ENCODE measurements at places on chromosomes 12 and 14.

DNA sequence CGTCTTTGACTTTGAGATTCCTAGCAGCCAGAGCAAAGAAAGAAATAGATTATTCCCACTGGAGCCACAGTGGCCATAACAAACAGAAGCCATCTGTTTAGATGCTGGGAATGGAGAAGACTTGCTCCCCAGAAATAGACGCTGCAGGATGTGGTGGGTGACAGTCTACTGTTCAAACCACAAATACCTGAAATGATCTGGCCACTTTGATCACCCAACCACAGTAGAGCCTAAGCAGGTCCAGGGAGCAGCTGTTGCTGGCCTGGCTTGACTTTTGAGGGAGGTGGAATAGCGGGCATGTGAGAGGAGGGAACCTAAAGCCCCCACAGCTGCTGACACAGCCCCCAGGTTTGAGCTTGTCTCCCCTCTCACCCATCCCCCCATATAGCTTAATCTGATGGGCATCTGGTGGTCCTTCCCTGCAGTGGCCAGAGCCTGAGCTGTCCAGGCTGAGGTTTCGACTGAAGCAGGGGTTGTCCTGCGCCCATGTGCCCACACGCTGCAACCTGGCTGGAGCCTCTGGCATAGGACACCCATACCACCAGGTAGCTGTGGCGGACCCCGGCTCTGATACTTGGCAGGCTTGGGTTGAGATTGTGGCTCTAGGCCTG is 38.7 kb downstream of the SH2B3 start:
- DNase-seq, result peak; percentile 51

- no peak for DNase-seq
These were observed 291.9 kb upstream of the RTL1 start for GRCh38 chr14:101195309-101195901.

DNA sequence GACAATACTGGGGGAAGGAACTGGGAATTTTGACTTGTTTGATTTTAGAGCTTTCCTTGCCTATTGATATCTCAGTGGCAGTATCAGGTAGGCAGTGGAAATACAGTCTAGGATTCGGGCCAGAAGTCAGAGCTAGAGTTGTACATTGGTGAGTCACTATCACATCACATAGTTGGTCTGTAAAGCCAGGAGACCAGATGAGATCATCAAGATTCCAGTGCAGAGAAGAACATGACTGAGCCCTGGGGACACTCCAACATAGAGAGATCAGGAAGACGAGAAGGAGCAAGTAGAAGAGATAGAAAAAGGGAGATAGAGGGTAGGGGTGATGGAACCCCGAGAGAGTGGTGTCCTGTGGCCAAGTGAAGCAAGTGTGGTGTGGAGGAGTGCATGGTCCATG is 46.6 kb upstream of the NR1H4 start:
- DNase-seq, result no peak

DNA sequence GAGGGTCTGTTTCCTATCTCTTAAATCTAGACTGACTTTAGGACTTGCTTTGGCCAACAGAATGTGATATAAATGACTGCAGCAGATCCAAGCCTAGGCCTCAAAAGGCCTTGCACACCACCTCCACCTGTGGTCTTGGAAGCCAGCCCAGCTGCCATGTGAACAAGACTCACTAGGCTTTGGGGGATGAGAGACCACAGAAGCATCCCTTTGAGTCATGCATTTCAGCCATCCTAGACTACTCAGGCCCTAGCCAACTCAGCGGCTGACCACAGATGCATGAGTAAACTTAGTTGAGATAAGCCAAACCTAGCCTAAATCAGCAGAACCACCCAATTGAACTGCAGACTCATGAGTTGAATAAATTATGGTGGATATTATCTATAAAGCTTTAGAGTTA is 87.7 kb downstream of the KCNH5 start:
- no peak for DNase-seq

GRCh38 chr12:321606-322326 is 59.1 kb upstream of the SLC6A13 start:
- DNase-seq, result no peak

DNA sequence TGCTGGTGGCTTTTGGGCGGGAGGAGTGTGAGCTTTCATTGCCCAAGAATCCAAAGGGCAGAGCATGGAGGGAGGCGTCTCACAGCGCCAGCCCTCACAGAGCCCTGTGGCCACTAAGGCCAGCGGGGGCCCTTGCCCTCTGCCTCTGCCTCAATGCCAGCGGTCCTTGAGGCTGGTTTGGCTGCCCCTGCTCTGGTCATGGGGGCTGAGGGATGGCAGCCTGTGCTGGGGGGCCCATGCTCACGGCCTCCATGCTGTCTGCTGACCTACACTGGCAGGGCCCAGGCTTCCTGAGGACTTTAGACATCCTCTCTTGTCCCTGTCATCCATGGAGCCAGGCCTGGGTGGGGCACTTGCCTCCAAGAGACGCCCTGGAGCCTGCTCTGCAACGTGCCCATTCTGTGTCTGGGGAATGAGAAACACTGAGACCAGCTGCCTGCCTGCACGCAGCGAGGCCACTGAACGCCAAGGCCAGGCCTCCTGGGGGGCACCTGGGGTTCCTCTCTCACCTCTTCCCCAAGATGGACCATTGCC is 143.4 kb downstream of the KIF26A start:
- DNase-seq, result peak; percentile 0

DNA sequence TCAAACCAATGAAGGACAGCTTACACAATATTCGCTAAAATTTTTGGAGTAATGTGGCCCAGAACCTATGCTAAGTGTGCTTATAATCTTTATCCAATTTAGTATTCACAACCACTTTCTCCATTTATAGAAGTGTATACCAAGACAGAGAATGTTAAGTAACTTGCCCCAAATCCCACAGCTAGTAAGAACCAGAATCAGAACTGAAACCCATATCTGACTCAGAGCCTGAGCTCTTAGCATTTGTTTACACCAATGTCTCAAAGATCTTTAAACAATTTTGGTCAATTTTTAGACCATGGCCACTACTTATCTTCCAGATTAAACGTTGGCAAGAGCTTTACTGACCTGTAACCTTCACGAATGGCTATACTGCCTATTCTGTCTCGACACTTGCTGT is 53.0 kb downstream of the PAPLN start:
- DNase-seq, result no peak

DNA sequence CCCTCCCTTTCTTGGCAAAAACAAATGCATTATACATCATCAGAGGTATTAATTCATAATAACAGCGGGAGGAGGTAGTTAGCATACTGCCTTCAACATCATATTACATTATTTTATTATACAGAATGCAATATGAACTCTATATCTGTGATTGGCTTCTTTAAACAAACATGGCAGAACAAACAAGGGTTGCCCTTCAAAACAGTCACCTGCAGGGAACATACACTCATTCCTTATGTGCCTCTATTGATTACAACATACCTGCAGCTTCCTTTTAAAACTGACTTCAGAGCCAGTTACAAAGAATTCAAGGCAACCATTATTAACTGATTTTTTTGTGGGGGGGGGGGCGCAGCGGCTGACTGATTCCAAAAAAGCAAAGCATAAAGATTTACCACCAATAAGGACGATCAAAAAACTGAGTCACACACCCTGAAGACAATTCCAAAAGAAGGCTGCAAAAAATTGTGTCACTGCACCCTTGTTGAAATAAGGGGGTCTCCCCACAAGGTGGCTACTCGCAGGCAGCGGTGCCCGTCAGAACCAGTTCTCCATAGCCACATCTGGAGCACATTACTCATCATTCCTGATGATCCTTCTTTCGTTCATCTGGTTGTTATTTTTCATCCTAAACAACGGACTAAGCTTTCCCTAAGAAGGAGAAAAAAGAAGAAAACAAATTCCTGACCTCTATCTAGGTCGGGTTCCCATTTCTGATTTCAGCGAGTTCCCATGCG is 51.8 kb downstream of the SMUG1 start:
- no peak for DNase-seq

DNA sequence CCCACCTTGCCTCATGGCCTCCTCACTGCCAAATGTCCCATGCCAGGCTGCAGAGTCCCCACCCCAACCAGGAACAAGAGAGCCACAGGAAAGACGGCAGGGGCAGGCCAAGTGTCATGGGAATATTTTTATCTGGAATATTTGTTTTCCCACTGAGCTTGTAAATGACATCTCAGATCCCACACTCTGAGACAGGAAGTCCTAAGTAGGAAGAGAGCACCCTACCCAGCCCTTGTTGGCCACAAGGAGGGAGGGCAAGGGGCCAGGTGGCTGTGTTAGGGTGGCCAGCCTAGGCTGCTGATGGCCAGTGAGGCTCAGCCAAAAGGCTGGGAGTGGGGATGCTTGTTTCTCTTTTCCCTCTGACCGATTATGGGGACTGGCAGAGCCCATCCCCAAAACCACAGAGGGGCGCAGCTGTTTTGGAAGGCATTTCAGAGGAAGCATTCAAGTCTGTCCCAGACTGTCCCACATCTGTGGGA is 7.7 kb upstream of the MEG3 start:
- no peak for DNase-seq

DNA sequence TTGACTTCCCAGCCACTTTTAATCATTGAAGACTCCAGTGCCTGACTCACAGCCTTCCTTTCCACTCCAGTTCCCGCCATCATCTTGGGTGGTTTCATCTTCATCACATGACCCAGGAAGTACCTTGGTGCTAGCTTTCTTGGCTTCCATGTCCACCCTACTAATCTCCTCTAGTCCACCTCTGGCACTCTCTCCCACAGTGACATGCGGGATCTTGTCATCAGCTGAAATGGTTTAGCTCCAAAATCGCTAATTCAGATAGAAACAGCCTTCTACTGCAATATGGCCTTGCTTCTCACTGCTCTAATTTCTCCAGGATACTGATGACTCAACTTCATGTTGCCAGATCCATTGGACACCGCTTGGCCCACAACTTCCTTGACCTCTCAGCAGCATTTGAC is 24.5 kb downstream of the WDR20 start:
- DNase-seq, result no peak

DNA sequence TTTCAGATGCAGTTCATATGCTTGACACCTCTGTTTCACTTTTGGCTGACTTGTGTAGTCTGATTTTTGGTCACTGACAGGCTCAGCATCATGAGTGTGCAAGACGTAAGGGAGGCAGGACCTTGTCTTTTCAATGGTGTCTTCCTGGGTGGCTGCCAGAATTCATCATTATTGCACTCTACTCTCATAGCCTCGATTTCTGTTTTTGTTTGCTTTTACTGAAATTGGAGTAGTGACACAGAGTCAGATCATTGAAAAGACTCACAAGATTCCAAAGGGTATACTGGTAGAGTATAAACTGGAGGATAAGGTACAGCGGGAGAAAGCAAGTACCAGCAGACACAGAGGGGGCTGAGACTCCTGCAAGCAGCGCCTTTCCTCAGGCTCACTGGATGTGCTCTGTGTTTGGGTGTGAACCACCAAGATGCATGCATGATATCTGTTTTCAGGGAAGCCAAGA is 126.3 kb upstream of the FGD4 start:
- DNase-seq, result peak; percentile 24

DNA sequence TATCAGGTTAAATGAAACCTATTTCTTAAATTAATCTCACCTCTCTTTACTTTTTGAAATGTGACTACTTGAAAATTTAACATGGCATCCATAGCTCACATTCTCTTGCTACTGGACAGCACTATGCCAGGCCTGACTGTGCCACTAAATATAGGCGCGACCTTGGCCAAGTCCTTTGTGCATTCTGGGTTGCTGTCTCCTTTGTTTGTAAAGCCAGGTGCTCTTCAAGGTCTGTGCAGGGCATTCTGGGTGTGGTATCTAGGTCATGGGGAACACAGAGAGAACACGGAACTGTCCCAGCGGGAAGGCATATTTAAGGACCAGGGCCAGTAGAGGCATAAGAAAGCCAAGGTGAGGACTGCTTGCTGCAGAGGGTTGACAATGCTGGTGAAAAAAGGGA is 121.2 kb downstream of the ZNF664 start:
- DNase-seq, result no peak

GRCh38 chr14:20631023-20631879 is 10.2 kb downstream of the OR6S1 start:
- peak; percentile 74 for DNase-seq

DNA sequence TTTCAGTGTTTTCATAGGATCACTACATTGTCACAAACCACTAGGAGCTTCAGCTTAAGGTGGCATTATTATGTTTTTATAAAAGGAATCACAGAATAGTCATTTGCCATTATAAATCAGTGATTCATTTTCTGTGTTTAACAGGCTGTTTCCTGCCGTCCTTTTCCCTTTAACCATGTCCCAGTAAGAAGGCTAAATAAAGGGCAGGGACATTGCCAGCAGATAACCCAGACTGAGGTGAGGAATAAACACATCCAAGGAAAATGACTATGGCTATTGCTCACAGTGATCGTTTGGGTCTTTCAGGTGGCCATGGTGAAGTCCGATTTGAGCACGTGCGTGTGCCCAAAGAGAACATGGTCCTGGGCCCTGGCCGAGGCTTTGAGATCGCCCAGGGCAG is 17.9 kb upstream of the ALDH2 start:
- DNase-seq, result no peak

GRCh38 chr14:80388980-80389711 is 177.8 kb upstream of the DIO2 start:
- no peak for DNase-seq

GRCh38 chr12:2286461-2287131 is 233.8 kb downstream of the CACNA1C start:
- no peak for DNase-seq

DNA sequence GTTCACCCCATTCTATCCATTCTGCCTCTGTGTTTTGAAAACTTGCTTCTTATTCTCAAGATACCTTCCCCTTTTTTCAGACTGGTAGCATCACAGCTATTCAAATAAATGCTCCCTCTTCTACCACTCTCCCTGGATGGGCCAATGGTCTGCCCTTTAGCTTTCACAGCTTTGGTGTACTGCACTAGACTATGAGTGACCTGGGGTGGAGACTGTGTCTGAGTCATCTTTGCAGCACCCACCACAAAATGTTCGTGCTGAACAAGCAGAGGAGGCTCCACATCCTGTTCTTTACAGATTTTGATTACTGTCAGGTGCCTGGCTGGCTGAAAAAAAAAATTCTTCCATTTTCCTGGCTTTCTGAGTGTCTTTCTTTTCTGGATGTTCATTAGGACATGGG is 1104.1 kb upstream of the TMEM132C start:
- peak; percentile 56 for DNase-seq

DNA sequence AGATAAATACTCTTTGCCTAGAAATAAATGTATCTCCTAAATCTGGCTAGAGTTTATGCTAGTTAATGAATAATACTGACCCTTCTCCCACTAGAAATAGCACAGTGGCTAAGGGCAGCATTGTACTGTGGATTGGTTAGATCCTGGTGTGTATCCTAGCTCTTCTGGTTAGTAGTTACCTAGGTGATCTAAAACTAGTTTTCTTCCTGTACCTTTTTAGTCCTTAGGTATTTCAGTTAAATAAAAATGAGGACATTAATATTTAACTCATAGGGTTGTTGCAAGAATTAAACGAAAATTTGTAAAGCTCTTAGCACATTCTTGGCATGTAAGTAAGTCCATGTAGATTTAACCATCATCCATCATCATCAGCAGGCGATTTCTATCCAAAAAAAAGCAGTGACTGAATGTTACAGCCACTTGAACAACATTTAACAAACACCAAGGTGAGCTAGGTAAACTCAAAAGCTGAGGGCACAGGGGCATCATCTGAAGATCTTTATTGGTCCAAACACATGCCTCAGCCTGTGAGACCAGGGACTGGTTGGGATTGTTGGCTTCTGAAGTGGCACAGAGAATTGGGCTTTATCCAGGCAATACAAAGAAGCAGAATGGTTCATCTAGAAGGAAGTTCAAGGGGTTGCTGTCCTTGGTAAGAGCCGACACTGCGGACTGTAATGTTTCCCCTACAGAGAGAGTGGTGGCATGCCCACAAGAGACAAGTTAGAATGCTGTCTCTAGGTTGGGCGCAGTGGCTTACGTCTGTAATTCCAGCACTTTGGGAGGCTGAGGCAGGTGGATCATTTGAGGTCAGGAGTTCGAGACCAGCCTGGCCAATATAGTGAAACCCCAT is 100.8 kb downstream of the GAS2L3 start:
- no peak for DNase-seq

- no peak for DNase-seq
These were observed 175.0 kb downstream of the NEDD1 start for GRCh38 chr12:97082029-97082428.

Measured in activated CD4-positive, alpha-beta T cell treated with anti-CD3 and anti-CD28 coated beads for 48 hours (primary cell).